ENCODE measurements at places on chromosomes 16 and 17.

DNA sequence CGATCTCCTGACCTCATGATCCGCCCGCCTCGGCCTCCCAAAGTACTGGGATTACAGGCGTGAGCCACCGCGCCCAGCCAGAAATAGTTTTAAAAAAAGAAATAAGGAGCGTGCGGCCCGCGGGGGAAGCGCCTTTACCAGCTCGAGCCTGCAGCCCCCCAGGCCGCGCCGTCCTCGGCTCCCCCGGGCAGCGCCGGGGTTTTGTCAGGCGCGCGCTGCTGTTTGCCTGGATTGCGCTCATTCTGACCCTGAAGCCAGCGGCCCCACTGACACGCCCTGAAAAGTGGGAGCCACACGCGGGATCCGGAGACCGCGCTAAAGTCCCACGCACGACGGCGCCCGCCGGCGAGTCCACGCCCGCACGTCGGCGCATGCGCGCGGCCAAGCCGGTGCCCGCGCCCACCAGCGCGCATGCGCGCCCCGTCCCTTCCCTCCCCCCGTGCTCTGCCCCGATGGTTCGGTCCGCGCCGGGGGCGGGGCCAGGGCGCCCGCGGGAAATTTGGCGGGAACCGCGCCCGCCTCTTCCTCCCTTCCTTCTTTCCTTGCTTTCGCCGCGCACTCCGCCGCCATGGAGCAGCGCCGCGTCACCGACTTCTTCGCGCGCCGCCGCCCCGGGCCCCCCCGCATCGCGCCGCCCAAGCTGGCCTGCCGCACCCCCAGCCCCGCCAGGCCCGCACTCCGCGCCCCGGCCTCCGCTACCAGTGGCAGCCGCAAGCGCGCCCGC, at the start of gene CDT1:
CDT1 (plus strand) TSS at position 526 of the 724 bp plus-strand sequence; CDS start at position 569, 43 bp downstream.
- DNase-seq = peak; percentile 75

GRCh38 chr17:8910969-8911604, 43.6 kb upstream of the PIK3R6 start:
- no peak for DNase-seq

GRCh38 chr16:54282202-54282927, 4.2 kb downstream of the IRX3 start:
- DNase-seq = peak; percentile 24

- no peak for DNase-seq
Observed at GRCh38 chr17:65156185-65156834, 19.1 kb downstream of the RGS9 start.

GRCh38 chr17:43529947-43530287, 16.2 kb downstream of the ETV4 start:
- DNase-seq = no peak

DNA sequence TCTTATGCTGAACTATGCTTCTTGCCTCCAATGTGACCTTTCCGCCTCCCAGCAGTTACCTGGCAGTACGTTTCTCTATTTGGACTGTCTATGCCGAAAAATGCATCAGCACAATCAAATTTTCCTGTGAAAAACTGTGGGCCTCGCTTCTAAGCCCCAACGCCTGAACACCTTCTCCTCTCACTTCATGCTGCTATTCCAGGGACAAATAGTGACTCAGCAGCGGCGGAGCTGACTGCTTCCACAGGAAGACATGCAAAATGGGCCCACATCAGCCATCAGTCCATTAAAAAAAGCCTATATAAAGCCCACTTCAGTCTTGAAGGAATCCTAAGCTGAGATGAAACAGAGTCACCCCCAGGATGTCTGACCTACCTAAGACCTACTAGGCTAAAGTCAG, 10.5 kb upstream of the PIP4K2B start:
- no peak for DNase-seq

GRCh38 chr16:23306199-23307100, 4.3 kb downstream of the SCNN1B start:
- DNase-seq = no peak

GRCh38 chr17:72467841-72468653, 347.2 kb downstream of the SOX9 start:
- DNase-seq = no peak

- no peak for DNase-seq
Observed at GRCh38 chr16:27302126-27302525, 11.6 kb upstream of the IL4R start.

DNA sequence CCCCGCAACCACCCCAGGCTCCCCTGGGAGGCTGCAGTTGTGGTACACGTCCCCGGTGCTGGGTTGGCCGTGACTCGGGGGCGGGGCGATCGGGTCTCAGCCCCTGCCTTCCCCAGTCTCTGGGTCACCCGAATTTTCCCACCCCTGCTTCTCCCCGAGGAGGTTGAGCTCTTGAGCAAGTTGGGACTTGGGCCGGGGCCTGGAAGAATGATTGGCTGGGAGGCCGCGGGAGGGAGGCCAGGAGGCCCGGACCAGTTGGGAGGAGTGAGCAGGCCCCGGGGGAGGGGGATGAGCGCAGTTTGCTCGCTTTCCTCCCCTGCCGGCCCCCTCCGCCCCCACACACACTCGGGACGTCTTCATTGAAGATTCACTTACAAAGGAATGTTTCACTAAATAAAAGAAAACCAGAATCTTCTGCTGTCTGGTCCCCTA, 4.5 kb upstream of the HEXIM1 start:
- DNase-seq = no peak

GRCh38 chr17:54967621-54968261, 713 bp downstream of the COX11 start:
- no peak for DNase-seq

- no peak for DNase-seq
Observed at GRCh38 chr17:2598166-2598565, 4.7 kb downstream of the PAFAH1B1 start.

- no peak for DNase-seq
Observed at GRCh38 chr17:5399767-5400166, 19.7 kb downstream of the NUP88 start.

DNA sequence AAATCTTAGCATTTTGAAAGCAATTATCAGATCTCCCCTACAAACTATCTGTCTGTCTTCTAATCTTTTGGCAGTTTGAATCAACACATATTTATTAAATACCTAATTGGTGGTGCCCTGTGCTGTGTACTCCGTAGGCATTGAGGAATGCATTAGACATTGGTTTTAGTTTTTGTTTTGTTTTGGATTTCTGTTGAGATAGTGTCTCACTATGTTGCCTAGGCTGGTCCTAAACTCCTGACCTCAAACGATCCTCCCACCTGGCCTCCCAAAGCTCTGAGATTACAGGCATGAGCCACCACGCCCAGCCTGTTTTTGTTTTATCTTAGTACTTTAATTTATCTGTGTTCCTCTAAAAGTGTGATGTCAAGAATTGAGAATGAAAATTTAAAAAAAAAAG, 124.8 kb upstream of the RBL2 start:
- DNase-seq = no peak

DNA sequence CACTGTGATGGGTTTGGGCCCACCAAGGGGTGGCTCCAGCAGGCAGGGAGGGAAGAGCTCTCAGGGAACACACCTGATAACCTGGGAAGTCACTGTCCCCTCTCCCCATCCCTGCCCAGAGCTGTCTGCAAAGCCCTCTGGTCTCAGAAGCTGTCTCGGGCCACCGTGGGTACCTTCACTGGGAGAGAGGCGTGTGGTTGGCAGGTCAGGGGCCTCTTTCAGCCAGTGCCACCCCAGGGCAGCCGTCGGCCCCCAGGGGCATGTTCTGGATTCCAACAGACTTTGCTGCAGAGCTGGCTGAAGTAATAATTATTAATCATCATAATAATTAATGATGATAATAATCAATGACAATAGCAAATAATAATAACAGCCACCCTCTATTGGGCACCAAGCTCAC, 21.1 kb downstream of the MGAT5B start:
- DNase-seq = no peak

- DNase-seq = no peak
Observed at GRCh38 chr17:65532101-65532890, 29.2 kb downstream of the AXIN2 start.

DNA sequence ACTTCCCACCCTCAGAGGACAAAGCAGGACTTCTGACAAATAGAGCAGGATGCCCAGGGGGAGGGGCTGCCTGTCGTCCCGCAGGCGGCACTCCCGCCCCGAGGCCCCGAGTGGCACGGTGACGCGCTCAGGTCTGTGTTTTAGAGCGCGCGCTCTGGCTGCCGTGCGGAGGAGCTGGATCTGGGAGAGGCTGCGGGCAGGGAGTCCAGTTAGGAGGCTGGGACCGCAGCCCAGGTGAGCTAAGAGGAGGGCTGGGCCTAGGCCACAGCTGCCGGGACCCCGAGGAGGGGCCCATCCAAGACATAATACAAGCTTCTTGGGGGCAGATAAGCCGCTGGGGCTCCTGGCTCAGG, 6.4 kb downstream of the DOC2A start:
- DNase-seq = no peak

DNA sequence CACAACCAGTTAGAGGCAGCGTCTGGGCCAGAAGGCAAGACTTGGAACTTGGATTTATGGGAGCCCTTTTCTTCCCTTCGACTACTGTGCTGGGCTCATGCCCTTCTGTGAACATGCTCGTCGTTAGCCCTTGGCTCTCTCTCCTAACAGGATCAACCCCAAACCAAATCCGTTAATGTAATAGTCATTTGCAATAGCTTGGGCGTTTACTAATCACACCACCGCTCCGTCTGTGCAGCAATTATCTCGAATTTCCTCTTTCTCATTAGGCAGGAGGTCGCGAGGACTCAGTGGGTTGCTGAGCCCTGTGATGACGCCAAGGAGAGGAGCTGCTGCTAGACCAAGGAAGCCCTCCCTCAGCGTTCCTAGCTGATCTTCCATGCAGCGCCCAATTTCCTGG, 114.7 kb downstream of the ENGASE start:
- no peak for DNase-seq

- no peak for DNase-seq
Observed at GRCh38 chr16:57627184-57627871, 1.1 kb upstream of the ADGRG1 start.

GRCh38 chr17:82439829-82440365, 10.7 kb downstream of the CYBC1 start:
- no peak for DNase-seq

- DNase-seq = no peak
Observed at GRCh38 chr17:1529863-1530262, 13.5 kb upstream of the INPP5K start.

- no peak for DNase-seq
Observed at GRCh38 chr17:45440161-45440778, 7.6 kb upstream of the ARHGAP27 start.

DNA sequence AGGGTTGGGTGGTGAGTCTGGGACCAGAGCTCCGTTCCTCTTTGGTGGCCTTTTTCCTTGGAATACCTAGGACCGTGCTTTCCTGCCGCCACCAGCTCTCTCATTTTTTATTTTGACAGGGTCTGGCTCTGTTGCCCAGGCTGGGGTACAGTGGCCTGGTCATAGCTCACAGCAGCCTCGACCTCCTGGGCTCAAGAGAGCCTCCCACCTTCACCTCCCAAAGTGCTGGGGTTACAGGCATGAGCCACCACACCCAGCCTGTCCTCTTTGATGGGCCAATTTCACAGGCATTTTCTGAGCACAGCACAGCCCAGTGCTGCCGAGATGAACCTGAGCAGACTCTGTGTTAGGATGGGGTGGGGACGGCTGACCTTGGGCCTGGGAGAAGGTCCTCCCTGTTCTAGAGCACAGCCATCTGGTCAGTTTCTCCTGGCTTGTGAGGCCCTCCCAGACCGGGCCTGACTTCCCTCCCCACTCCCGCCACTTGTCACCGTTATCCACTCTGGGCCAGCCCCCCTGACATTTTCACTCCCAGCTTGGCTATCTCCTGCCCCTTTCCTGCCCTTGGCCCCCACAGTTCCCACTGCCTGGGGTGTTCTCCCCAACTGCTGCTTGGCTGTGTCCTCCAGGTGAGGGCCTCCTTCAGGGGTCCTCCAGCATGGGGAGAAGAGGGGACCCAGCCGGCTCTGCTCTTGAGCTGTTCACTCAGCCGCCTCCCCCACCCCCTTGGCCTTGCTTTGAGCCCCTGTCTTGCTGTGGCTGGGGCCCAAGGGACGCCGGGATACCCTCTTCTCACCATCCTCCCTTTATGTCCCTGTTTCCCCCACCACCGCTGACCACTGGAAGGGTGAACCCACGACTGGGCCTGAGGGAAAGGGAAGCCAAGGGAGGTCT, 5.0 kb downstream of the ADCY7 start:
- DNase-seq = no peak

DNA sequence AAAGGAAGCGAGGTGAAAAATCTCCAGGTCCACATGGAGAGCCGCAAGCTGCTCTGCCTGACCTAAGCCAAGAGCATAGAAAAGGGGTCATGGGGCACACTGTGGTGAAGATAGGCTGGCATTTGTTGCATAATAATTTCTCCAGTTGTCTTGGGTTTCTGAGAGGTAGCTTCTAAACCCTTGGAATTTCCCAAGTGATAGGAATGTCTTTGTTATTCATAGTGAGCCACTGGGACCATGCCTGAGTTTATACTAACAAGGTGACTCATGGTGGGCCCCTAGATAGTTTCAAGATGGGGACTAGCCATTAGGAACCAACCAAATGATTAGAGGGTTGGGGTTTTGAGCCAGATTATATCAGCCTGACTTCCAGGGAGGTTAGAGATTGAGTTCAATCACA, 25.6 kb downstream of the SOST start:
- DNase-seq = no peak

GRCh38 chr17:44331249-44331760, 6.7 kb upstream of the SLC25A39 start:
- DNase-seq = peak; percentile 66

- no peak for DNase-seq
Observed at GRCh38 chr17:16419929-16420271, 4.5 kb downstream of the TRPV2 start.

DNA sequence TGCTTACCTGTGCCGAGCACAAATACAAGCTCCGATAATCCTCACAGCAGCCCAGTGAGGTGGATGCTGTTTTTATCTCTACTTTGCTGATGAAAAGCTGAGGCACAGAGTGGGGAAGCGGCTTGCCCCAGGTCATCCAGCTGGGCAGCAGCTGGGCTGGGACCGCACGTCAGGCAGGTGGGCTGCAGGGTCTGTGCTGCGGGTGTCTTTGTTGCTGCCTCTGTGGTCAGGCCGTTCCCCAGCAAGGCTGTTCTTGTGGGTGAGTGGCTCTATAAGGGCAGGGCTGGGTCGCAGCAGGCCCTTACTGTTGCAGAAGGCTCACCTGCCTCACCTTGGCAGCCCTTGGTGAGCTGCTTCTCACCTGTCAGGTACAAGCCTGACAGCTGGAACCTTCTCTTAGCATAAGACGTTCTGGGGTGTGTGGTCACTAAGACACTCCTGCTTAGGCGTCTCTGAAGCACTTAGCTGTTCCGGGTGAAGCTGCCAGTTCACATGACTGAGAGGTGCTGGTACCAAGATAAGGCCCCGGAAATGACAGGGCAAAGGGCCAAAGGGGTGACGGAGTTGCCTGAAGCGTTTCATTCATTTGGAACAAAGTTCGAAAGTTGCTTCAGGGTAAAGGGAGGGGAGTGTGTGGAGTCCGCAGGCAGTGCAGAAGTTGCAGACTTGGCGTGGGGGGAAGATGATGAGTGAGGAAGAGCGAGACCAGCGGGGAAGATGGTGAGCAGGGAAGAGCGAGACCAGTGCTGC, 17.4 kb downstream of the IRF8 start:
- no peak for DNase-seq

GRCh38 chr16:81067166-81067565, 9.9 kb downstream of the C16orf46 start:
- no peak for DNase-seq

DNA sequence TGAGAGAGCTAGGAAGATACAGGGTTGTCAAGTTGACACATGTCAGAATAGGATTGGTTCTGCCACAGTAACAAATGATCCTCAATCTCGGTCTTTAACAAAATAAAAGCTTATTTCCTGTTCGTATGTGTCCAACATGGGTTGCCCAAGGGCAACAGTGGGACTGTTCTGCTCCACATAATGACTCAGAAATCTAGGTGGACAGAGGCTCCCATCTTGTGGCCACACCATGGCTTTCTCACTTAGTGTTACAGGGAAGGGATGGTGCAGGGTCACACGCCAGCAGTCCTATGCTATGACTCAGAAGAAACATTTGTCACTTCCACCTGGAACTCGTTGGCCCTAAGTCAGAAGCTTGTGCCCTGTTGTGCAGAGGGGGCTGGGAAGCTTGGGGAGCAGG, 364.9 kb downstream of the SNX29 start:
- DNase-seq = no peak

All from stimulated activated CD4-positive, alpha-beta T cell treated with anti-CD3 and anti-CD28 coated beads, Interleukin-15, amount 100 ng/mL, for 48 hours (primary cell).